ENCODE measurements at places on chromosomes 1 and 21.

GRCh38 chr1:51072043-51072439 is 30.0 kb upstream of the C1orf185 start:
- no peaks in the 10 kb centered on the region for H3K36me3 ChIP-seq
- no peak for DNase-seq
- no peak overlapping the region for H3K27ac ChIP-seq
- no peaks in the 10 kb centered on the region for H3K4me1 ChIP-seq
- peaks cover 18% of the 10 kb centered on the region for H3K27me3 ChIP-seq

- peak; percentile 49 for DNase-seq
- H3K36me3 ChIP-seq = peaks cover 83% of the 10 kb centered on the region
- no peaks in the 10 kb centered on the region for H3K27me3 ChIP-seq
- H3K27ac ChIP-seq = peak overlapping the region; percentile 78
- peaks cover 98% of the 10 kb centered on the region for H3K4me1 ChIP-seq
These were observed 17.6 kb downstream of the SLC2A1 start for GRCh38 chr1:42940851-42941639.

DNA sequence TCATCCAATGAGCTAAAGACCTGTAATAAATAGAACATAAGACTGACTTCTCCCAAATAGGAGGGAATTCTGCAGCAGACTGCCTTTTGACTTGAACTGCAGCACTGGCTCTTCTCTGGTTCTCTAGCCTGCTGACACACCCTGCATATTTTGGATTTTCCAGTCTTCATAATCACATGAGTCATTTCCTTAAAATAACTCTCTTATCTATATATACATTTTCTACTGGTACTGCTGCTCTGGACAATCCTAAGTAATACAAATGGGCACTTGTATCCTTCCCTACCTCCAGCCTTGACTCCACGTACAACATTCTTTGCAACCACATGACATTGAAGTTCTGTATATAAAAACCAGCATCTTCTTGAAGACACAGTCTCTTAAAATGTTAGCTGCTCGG is 429.4 kb upstream of the TMPRSS15 start:
- no peaks in the 10 kb centered on the region for H3K36me3 ChIP-seq
- DNase-seq = no peak
- H3K27ac ChIP-seq = no peak overlapping the region
- no peaks in the 10 kb centered on the region for H3K4me1 ChIP-seq
- no peaks in the 10 kb centered on the region for H3K27me3 ChIP-seq

DNA sequence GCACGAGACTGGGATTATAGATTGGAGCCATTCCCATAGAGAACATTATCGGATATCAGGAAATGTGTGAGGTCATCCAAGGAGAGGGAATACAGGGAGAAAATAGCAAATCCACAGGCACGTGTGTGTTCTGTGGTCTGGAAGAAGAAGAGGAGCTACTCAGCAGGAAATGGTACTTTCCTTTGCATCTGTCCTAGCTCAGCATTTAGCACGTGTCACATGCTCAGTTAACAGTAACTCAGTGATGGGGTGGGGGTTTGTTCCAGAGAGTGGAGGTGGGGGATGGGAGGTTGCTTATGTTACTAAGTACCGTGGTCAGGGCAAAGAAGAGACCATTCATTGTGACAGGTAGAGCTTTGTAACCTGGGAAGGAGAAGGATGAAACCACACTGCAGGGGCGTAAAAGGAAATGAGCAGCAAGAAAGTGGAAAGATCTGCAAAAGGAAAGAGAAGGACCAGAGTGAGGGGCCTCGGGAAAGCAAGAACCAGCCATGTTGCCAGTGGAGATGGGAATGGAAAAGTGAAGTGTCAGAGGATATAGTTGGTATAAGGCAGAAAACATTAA is 100.4 kb downstream of the ATP5PO start:
- no peaks in the 10 kb centered on the region for H3K36me3 ChIP-seq
- no peak overlapping the region for H3K4me3 ChIP-seq
- no peaks in the 10 kb centered on the region for H3K4me1 ChIP-seq
- no peaks in the 10 kb centered on the region for H3K27me3 ChIP-seq
- no peak for DNase-seq

DNA sequence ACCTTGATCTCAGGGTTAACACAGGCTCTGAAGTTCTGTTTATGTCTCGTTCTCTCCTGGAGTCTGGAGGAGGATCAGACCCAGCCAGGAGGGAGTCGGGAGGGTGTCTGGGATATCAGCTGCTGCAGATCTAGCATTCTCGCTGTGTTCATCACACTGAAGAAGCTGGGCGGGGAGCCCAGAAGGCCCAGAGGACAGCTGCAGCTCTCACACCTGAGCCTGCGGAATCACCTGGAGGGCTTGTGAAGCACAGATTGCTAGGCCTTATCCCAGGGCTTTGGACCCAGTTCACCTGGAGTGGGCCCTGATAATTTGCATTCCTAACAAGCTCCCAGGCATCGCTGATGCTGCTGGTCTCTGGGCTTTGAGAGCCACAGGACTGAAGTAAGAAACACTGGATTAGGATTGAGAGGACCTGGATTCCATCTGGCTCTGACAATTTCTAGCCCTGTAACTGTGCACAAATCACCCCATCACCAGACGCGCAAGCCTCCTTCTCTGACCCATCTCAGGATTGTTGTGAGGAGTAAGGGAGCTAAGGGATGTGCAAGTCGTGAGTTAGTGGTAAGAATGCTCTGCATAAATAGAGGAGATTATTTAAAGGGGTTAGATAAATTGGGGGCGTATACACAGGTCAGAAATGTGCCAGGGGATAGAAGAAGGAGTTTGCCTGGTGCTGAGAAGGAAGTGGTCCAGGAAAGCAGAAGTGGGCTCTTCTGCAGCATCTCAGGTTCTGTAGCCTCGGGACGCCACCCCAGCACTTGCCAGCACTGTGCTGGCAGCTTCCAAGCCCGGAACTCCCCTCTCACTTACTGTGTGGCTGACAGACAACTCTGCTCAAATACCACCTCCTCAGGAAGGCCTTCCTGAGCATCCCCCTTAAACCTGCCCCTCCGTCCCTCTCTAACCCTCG is 19.1 kb downstream of the ABCA4 start:
- peaks cover 1% of the 10 kb centered on the region for H3K4me1 ChIP-seq
- no peak for DNase-seq
- peaks cover 15% of the 10 kb centered on the region for H3K27me3 ChIP-seq
- H3K27ac ChIP-seq = no peak overlapping the region
- no peak overlapping the region for H3K4me3 ChIP-seq

DNA sequence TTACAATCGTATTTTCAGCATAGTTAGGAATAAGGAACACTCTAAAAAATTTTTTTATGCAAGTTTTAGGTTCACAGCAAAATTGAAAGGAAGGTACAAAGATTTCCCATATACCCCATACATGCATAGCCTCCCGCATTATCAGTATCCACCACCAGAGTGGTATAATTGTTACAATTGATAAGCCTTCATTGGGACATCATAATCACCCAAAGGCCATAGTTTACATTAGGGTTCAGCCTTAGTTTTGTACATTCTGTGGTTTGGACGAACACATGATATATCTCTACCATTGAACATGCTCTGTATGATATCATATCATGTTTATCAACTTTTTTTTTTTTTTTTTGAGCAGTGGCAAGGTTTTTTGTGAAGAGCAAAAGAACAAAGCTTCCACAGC is 180.0 kb downstream of the SDCCAG8 start:
- H3K27ac ChIP-seq = no peak overlapping the region
- no peaks in the 10 kb centered on the region for H3K27me3 ChIP-seq
- no peak overlapping the region for H3K4me3 ChIP-seq
- no peak for DNase-seq
- no peaks in the 10 kb centered on the region for H3K4me1 ChIP-seq

- peaks cover 29% of the 10 kb centered on the region for H3K4me1 ChIP-seq
- H3K4me3 ChIP-seq = no peak overlapping the region
- H3K27ac ChIP-seq = peak overlapping the region; percentile 1
- H3K27me3 ChIP-seq = no peaks in the 10 kb centered on the region
- peaks cover 42% of the 10 kb centered on the region for H3K36me3 ChIP-seq
- DNase-seq = no peak
These were observed 29.0 kb downstream of the NME7 start for GRCh38 chr1:169338617-169339016.

DNA sequence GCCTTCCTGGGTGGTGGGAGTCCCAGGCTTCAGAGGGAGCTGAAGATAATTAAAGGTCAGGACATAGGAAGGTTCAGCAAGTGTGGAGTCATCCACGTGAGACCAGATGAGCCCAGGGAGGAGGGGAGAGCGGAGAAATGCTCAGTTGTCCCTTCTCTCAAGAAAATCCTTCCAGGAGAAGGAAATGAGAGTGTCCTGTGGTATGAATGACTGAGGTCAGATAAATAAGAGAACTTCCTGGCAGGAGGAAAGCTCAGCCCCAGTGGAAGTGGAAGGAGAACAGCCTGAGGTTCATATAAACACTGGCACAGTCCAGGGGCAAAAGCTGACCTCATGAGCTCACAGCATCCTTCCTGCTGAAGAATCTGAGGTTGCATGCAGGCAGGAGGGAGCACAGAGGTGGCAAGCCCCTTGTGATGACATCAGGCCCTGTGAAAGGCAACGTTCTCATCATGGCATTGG is 97.6 kb downstream of the NAV1 start:
- DNase-seq = no peak
- H3K27ac ChIP-seq = no peak overlapping the region
- H3K36me3 ChIP-seq = no peaks in the 10 kb centered on the region
- H3K4me3 ChIP-seq = no peak overlapping the region
- H3K4me1 ChIP-seq = no peaks in the 10 kb centered on the region

GRCh38 chr1:20411196-20411980 is 74.6 kb downstream of the CAMK2N1 start:
- no peaks in the 10 kb centered on the region for H3K4me1 ChIP-seq
- DNase-seq = peak; percentile 39
- H3K27ac ChIP-seq = no peak overlapping the region
- H3K27me3 ChIP-seq = peaks cover 8% of the 10 kb centered on the region
- H3K36me3 ChIP-seq = no peaks in the 10 kb centered on the region

DNA sequence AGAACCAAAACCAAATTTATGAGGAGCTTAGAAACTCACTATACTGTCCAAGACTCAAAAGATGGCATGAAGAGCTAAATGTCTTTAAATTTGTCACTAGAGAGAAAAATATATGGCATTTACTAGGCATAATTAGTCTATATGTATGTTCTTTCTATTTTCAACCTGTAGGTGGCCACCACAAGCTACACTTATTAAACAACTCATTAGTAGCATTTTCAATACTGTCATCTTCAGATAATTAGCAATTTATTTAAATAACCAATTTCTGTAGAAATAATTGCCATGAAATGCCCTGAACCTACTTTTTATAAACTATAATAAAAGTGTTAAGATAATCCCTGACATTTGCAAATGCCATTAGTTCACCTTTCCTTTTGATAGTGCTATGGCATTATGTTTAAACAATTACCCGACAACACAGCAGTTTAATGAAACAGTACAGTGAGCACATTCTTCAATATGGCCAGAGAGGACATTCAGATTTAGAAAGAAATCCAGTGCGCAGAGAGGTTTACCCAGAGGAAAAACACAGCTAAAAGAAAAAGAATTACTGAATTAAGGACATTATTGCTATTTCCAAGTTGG is 522.5 kb downstream of the PTBP2 start:
- peaks cover 2% of the 10 kb centered on the region for H3K36me3 ChIP-seq
- no peaks in the 10 kb centered on the region for H3K4me1 ChIP-seq
- no peak overlapping the region for H3K27ac ChIP-seq
- no peaks in the 10 kb centered on the region for H3K27me3 ChIP-seq
- no peak for DNase-seq
- no peak overlapping the region for H3K4me3 ChIP-seq

DNA sequence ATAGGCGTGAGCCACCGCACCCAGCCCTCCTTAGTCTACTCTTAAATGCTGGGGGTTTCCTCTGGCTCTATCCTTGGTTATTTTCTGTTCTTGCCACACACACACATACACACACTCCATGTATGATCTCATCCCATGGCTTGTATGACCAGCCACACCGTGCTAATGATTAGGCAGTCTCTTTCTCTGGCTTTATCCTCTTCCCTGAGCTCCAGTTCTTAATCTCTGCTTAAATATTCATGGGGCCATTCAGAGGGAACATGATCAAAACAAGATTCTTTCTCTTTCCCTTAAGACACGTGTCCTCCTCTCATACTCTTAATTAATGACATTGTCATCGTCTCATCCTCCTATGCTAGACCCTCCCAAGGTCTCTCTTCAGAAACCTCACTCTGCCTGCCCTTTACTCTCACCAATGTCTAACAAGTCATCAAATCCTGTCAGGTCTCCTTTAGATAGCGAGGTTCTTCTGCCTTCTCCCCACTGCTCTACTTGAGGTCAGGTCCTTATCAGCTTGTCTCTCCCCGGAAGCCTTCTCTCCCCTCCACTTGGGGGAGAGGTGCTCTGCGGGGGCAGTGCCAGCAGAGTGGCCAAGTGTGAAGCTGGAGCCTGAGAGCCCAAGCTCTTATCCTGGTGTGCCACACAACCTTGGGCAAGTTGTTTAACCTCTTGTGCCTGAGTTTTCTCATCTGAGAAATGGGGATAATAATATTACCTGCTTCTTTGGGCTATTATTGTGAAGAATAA is 83.0 kb upstream of the GNG12 start:
- H3K27me3 ChIP-seq = peaks cover 16% of the 10 kb centered on the region
- DNase-seq = no peak
- H3K4me3 ChIP-seq = no peak overlapping the region
- H3K4me1 ChIP-seq = no peaks in the 10 kb centered on the region

DNA sequence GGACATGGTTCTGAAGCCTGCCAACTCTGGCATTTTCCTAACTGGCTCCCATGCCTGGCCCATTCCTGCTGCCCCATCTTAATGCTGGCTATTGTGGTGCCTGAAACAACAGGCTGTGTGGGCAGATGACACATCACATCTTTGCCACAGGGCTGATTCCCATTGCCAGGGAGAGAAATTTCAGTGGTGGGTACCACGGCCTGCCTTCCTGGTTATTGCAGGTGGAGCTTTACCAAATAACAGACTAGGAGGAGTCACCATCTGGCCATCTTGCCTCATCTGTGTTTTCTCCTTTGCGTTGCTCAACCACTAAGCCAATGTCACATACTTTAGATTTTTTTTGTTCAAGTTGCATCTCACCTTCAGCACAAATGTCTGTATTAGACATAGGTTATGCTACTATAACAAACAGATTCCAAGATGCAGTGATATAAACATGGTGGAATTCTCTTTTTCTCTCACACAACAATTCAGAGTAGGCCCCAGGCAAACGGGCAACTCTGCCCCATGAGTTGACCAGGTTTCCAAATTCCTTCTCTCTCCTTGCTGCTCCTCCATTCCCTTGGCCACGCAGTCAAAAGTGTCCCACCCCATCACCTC is 14.1 kb downstream of the CDA start:
- H3K36me3 ChIP-seq = no peaks in the 10 kb centered on the region
- no peak for DNase-seq
- no peak overlapping the region for H3K27ac ChIP-seq
- no peaks in the 10 kb centered on the region for H3K4me1 ChIP-seq
- no peak overlapping the region for H3K4me3 ChIP-seq
- peaks cover 4% of the 10 kb centered on the region for H3K27me3 ChIP-seq

DNA sequence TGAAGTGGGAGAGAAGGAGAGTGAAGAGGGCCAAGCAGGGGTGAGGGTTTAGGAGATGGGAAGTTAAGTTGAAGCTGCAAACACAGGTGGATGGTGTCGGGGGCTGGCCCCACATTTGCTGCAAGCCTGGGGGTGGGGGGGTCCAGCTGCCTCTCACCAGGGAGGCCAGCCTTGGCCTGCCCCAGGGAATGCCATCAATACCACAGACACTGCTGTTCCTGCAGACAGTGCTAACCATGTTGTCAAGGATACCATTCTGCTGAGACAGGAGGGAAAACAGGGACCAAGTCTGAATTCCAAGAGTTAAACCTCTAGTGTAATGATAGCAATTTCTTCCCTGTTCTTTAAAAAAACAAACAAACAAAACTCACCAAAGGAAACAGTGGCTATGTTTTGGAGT is 8.0 kb downstream of the MECR start:
- no peak overlapping the region for H3K27ac ChIP-seq
- DNase-seq = no peak
- H3K4me3 ChIP-seq = no peak overlapping the region
- peaks cover 10% of the 10 kb centered on the region for H3K4me1 ChIP-seq
- H3K27me3 ChIP-seq = no peaks in the 10 kb centered on the region

Measured in activated CD8-positive, alpha-beta T cell treated with anti-CD3 and anti-CD28 coated beads for 36 hours (primary cell).